ENCODE measurements at places on chromosomes 7 and 10.

- DNase-seq = no peak
Observed at GRCh38 chr10:131844529-131845084, 56.2 kb upstream of the PPP2R2D start.

- DNase-seq = no peak
Observed at GRCh38 chr10:69644658-69645295, 14.7 kb downstream of the FAM241B start.

DNA sequence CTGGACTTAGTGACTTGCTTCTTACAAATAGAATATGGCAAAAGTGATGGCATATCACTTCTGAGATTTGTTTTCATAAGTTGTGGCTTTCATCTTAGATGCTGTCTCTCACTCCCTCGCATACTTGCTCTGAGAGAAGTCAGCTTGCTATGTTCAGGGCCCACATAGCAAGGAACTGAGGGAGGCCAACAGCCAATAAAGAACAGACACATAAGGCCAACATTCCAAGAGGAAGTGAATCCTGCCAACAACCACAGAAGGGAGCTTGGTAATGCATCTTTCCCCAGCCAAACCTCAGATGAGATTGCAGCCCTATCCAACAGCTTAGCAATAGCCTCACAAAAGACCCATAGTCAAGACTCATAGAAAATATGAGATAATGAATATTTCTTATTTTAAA lies 39.2 kb upstream of the DMTF1 start:
- no peak for DNase-seq

DNA sequence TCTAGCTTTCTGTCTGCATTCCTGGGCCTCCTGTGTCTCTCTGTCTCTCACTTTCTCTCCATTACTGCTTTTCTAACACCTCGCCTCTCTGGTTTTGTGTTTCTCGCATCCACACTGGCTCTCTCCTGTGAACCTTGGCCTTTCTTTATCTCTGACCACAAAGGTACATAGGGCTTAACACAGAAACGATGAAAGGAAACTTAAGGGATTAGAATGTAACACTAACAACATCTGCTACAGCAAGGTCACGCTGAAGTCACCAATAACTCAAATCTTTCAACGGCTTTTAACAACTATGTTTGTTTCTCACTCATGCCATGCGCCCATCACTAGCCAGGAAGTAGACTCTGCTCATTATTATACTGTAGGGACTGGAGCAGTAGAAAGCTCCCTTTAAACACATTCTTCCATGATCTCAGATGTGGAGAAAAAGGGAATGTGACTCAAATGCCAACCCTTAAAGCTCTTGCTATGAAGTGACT lies 9.3 kb upstream of the OR6V1 start:
- DNase-seq = no peak

DNA sequence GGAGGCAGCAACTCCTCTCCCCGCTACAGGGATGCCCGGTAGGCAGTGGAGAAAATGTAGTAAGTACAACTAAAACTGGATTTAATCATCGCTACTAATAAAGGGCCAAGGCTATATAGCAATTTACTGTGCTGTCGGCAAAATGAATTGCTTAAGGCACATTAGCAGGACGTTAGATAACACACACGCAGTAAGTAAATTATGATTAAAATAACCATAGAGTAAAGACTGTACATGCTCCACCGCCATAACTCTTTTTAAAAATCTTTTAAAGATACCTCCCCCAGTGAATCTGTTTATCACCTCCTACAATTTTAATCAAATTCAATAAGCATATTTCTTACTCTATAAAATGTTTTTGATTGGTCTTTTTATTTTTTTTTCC lies 371.4 kb upstream of the MGMT start:
- no peak for DNase-seq

GRCh38 chr10:117519879-117520278 lies 22.7 kb upstream of the EMX2 start:
- no peak for DNase-seq

Data from effector CD8-positive, alpha-beta T cell (primary cell).